ENCODE measurements at places on chromosomes 13 and 19. TPM values are rescaled to one million over a fixed set of nuclear protein-coding genes. Genes with fewer than 3 reads are reported as not detected.

DNA sequence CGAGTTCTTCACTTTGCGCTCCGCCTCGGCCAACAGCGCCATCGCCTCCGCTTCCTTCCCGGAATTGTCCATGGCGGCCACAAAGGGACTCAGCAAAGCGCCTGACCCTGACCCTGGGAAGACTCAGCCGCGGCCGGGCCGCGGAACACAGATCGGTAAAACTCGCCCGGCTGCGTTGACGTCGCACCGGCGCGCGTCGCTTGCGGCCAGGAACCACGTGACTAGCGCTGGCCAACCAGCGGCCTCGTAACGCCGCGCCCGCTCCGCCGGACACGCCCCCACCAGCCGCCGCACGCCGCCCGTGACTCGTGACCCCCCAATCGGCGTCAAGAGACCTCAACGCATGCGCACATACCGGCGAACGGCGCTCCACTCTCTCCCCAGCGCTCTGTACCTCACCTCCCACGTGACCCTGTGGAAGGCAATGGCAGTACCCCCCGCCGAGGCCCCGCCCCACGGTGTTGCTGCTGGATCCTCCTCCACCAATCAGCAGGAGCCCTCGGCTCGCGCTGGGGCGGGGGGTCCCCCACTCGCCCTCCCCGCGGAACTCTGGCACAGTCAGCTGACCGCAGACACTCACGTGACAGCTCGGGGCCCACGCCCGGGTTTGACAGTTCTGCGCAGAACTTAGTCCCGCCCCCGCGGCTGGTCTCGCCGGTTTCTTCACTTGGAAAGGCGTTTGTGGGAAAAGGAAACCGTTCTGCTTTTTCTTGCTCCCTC lies at the start of gene NAPA:
TSS of gene NAPA (minus strand) at position 195 of the 720 bp plus-strand sequence. CDS start at position 72, 123 bp downstream.
- peak; percentile 100 for DNase-seq

- peak; percentile 44 for DNase-seq
These were observed 44.9 kb downstream of the ESD start for GRCh38 chr13:46751811-46752635.

- no peak for DNase-seq
These were observed 81.2 kb downstream of the TBC1D4 start for GRCh38 chr13:75400775-75401174.

DNA sequence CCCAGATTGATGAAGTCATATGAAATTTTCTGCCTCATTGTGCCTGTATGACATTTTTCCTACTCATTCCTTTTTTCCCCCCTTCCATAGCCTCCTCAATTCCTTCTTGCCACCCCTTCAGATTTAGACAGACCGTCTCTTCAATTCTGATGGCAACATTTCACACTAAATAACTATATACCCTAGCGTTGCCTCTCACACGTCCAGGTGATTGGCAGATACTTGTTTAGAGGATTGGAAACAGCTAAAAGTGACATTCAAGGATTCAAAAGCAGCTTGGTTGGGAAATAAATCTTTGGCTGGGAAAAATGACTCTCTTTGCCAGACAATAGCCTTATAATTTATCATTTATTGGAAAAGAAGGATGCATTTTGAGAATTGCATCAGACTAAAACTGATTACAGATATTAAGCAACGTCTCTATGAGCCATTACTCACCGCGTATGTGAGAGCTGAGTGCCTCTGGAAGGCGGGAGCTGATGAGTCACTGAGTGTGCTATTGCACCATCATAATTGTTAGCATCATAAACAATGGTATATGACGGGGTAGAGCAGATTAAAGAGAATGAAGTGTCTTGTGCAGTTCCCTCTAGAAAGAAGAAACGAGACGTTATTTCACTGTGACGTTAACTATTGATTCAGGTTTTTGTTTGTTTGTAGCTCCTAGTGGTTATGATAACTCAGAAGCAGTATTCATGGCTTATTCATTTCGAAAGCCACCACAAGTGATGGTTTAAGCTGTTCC lies 61.1 kb upstream of the FAM216B start:
- DNase-seq, result peak; percentile 88

- DNase-seq, result no peak
These were observed 20.4 kb downstream of the PLIN4 start for GRCh38 chr19:4497770-4498389.

GRCh38 chr13:74206061-74206561 lies 71.9 kb upstream of the KLF12 start:
- DNase-seq, result peak; percentile 92

DNA sequence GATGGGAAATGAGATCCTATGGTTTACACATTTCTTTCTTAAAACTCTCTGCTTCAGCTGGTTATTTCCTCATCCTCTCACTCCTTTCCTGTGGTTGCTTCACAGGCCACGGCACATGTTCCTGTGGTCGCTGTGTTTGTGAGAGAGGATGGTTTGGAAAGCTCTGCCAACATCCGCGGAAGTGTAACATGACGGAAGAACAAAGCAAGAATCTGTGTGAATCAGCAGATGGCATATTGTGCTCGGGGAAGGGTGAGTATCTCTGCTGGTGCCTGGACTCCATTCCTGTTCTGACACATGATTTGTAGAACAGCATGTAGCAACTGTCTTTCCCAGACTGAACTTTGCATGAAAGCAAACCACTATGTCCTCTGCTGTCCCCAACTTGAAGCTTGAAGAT lies 254.2 kb downstream of the ITGBL1 start:
- peak; percentile 87 for DNase-seq

GRCh38 chr13:22114630-22115311 lies 443.9 kb downstream of the FGF9 start:
- DNase-seq, result no peak

DNA sequence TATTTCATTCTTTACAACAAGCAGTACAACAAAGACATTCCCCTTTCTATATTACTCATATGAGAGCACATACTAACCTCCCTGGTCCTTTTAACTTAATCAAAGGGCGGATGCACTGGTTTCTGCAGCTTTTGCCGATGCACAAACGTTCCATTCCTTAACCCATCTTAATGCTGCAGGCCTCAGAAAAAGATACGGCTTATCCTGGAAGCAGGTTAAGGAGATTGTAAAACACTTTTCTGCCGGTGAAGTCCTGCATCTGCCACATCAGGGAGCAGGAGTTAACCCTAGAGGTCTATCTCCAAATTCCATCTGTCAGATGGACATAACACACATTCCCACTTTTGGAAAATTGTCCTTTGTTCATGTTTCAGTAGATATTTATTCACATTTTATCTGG lies 11.5 kb upstream of the ZNF814 start:
- no peak for DNase-seq

DNA sequence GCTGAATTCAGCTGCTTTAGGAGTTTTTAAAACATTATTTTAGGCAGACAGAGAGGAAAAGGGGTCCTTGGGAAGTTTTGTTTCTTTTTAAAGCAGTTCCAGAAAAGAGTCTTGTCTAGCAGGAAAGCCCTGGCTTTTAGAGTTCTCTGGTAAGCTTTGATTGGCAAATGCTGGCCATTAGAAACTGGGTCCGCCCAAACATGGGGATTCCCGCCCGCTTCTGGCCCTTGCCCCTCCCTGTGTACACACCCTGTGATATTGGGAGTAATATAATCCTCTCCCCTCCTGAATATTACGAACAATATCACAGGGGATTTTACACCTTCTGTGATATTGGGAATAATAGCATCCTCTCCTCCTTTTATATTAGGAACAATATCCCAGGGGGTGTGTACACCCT lies 58.9 kb downstream of the ERICH4 start:
- no peak for DNase-seq

- no peak for DNase-seq
These were observed 951 bp upstream of the MTUS2 start for GRCh38 chr13:28819046-28819730.

DNA sequence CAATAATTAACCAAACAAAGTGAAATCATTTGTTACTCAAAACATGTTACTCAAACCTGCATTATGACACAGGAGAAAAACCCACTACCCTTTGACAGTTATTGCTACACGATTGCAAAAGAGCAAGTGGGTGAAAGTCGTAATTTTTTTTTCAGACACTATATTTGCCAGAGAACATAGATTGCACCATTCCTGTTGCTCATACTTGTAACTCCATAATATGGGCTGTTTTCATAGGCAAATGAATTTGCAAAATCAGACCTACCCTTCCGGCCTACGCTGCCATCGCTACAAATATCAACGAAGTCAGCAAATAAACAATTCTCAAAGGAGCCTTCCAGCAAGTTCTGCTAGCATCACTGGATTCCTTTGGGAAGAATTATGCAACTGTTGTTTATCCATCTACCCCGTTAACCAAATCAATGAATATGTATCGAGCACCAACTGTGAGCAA lies 396.5 kb downstream of the IRS2 start:
- no peak for DNase-seq

DNA sequence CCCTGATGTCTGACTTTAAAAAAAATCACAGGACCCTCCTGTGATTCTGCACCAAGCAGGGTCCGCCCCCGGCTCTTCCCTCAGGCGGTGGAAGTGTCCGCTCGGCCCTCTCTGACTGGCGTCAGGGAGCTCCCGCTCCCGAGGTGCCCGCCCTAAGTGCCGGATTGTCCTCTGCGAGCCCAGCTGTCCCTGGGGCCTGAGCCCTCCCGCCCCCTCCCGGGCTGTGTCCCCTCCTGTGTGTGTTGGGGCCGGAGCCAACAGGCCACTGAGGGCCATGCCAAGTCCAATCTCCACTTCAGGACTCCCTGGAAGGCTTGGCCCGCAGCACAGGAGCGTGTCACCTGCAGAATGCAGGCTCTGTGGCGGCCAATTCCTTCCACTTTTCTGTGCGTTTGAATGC lies 25.4 kb downstream of the MAP2K2 start:
- no peak for DNase-seq

GRCh38 chr19:16106121-16106520 lies 5.6 kb upstream of the RAB8A start:
- DNase-seq, result peak; percentile 74

- DNase-seq, result no peak
These were observed 4.4 kb upstream of the INTS6 start for GRCh38 chr13:51457086-51457815.

DNA sequence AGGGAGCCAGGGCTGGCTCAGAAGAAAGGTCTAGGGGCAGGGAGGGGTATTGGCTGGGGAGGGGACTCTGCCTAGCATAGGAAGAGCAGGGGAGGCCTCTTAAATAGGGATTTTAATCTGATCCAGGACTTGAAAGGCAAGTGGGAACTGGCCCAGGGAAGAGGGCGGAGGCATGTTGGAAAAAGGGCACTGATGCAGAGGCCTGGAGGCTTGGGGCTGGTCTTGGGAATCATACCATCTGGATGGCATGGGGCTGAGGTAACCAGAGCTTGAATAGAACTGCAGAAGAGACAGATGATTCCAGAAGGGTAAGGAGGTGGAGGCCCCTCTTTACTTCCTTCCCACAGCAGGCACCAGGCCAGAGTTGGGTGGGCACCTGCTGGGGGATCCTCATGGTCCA lies 29.1 kb downstream of the CERS4 start:
- no peak for DNase-seq

DNA sequence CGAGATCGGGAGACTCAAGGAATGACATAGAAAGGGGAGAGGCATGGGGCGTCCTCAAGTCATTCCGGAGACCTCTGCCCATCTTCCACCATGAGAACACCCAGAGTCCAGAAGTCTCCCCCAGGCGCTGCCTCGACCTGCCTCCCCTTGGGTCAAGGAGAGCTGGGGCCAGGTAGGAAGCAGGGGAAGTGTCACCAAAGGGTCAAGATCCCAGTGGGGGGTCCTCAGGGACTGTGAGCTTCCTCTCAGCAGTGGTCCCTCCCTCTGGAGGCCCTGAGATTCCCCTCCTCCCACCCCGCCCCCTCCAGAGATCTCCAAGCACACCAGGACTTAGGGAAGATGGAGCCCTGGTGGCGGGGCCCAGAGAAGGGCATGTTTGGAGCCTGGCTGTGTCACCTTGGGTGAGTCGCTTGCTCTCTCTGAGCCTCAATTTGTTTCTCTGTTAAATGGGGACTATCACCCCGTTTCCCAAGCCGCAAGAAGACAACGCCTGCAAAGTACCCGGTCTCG lies 919 bp downstream of the DACT3 start:
- no peak for DNase-seq

DNA sequence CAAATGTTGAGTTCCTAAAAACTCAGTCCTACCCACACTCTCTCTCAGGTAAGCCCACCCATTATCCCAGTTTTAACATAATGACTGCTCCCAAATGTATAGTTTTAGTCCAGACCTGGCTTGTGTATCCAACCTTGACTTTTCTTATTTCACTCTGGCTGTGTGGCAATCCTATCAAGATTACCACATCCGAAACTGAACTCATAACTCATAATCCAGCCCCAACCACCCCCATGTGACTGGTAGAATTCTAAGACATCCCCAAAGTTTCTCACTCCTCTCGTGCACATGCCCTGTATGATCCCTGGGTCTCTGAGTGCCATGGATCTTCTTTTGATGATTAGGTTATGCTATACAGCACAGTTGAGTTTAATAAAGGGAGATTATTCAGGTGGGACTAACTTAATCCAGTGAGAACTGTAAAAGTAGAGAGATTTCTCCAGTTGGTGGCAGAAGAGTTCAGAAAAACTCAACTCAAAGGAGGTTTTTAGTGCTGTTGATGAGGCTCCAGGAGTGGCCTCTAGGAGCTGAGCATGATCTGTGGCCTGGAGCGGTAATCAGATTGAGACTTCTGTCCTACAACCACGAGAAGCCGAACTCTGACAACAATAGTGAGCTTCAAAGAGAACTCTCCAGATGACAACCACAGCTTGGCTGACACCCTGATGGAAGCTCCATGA lies 413.4 kb downstream of the ZNF536 start:
- DNase-seq, result no peak

- DNase-seq, result no peak
These were observed 859.1 kb downstream of the DIAPH3 start for GRCh38 chr13:59304596-59304995.

DNA sequence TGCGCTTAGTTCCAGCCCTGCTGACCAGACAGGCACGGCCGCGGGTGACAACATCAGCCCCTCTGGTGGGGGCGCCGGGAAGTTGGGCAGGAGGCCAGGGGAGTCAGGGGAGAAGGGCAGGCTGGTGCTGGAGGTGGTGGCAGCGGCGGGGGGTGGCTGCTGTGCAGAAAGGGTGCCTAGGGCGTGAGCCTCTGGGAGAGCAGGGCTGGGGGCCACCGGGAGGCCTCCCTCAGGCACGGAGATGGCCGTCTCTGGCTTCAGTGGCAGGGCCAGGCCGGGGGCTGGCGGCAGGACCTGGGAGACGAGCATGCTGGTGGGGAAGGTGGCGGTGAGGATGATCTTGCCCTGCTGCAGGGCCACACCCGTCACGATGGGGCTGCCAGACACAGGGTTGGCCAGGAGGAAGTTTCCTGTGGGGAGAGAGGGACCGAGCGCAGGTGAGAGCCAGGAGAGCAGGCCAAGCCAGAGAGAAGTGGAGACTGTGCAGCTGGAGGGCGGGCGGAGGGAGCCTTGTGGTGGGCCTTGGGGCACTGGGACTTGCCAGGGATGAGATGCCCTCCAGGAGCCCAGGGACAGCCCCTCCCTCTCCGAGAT lies 3.3 kb downstream of the SIX5 start:
- DNase-seq, result no peak

The CDX2 gene
- total RNA-seq, result not detected

The VSTM1 gene
- total RNA-seq, result not detected

The MUC16 gene
- total RNA-seq, result not detected

The CBLC gene
- total RNA-seq, result not detected

The TMEM38A gene
- total RNA-seq, result 3.5 TPM

The MATK gene
- total RNA-seq, result not detected

The PCDH8 gene
- not detected for total RNA-seq

Data from M059J (cell line).